ENCODE measurements at places on chromosomes 5 and 9.
A peak's percentile ranks its signal among the peaks of the same experiment; 100 is the strongest.

DNA sequence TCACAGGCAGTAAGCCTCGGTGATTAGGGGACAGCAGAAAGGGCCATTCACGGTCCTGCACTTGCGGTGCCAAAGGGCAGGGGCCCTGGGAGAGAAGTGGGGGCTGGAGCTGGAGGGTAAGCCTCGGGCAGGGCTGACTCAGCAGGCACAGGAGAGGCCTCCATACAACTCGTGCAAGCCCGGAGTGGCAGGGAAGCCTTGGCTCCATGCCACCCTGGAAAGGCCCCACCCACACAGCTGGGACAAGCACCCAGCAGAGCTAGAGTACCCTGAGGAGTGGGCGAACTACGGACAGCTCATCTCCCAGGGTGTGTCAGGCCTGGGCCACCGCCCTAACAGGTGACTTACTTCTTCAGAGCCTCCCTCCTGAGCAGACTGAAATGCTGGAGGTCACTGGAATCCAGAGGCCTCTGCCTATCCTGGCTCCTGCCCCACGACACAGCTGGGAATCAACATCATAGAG, 5.6 kb upstream of the CAMK2A start:
- no peak for DNase-seq

- DNase-seq, result no peak
Observed at GRCh38 chr5:135100431-135100830, 66.4 kb upstream of the PITX1 start.

DNA sequence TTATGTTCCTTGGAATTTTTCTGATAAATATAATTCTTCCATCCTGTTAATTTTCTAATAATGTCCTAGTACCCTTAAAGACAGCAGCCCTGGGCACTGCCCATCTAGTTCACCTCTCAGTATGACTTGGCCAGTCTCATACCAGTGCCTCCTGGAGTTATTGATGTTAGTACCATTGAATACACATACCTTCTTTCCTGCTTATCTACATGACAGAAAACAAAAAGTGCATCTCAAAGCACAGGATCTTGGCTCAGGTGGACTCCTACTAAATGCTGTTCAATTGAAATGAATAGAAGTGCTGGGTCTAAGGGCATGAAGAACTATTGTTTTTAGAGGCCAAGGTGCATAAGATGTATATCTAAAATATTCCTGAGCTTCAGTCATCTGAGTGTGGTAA, 669.7 kb downstream of the NR2F1-AS1 start:
- no peak for DNase-seq

- DNase-seq, result no peak
Observed at GRCh38 chr9:37446401-37446800, 18.8 kb downstream of the ZBTB5 start.

DNA sequence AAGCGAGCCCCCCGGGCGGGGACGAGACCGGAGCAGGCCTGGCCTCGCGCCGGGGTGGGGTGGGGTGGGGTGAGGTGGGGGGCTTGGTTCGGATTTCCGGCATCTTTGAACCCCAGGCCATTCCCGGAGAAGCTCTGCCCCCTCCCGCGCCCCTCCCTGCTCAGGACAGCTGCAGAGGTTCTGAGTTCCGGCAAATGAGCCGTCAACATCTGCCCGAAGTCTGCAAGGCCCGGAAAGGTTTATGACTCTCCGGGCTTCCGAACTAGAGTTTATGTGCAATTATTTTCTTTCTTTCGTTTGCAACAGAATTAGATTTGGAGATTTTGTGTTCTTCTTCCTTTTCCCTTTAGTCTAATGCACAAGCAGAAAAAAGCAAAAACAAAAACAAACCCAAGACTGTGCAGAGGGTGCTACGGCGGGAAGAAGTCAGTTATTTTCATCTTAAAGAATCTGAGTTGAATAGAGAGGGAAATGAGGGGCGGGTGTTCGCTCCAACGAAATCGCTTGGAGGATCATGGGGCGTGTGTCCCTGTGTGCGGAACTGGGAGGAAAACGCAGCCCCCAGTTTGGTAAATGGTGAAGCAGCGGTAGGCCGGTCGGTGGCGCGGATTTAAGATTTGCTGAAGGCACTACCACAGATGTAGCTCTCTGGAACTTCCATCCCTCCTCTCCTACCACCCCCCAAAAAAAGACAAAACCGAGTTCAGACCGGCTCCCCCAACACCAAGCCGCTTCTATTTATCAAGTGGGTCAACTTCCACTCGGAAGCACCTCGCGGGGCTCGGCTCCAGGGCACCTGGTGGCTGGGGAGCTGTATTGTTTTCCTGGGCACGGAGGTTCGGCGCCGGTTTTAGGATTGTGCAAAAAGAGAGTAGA, 4.8 kb downstream of the LHX2 start:
- no peak for DNase-seq

GRCh38 chr9:893115-893514, 51.6 kb downstream of the DMRT1 start:
- no peak for DNase-seq

DNA sequence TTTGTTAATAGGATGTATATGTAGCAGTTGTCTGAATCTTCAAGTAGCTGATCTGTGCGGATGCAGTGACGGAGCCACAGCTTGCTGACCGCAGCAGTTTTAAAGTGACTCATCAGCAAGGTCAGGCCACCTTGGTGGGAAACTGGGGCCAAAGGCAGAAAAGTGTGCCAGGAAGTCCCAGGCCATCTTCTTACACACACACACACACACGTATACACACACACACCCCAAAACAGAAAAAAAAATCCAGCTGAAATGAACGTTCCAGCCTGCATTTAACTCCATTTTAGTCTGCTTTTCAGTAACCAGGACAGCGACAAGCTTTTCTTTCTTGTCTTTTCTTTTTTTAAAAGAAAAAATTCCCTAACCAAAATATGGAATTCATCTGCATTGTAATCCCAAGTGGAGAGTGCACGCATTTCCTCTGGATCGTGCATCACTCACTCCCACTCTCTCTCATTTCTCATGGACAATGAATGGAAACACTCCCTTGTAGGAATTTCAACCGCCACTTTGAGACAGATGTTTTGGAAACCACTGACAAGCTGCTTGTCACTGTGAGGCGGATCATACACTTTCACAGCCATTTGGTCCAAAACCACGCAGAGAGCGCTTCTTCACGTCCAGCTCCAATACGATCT, 103.9 kb downstream of the LHFPL2 start:
- DNase-seq, result no peak

GRCh38 chr5:31680528-31680927, 41.6 kb downstream of the PDZD2 start:
- no peak for DNase-seq

DNA sequence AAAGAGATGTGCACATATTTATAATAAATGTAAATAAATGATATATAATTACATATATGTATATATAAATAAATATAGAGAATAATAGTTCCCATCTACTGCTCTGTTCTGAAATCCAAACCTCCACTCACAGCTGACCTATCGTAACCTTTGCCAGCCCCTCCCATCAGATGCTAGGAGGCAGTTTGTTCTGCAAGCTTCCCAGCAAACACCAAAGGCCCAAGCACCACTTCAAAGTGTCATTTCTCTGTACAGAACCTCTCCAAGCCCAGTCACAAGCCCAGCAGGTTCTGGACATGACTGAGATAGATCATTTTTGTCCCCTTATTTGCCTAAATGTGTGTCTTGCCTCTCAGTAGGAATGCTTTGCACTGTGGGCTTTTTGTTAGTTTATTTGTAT, 62.4 kb downstream of the MFAP3 start:
- DNase-seq, result no peak

- no peak for DNase-seq
Observed at GRCh38 chr5:83494087-83494620, 22.6 kb downstream of the VCAN start.

GRCh38 chr5:126210955-126211354, 212.3 kb upstream of the GRAMD2B start:
- no peak for DNase-seq

DNA sequence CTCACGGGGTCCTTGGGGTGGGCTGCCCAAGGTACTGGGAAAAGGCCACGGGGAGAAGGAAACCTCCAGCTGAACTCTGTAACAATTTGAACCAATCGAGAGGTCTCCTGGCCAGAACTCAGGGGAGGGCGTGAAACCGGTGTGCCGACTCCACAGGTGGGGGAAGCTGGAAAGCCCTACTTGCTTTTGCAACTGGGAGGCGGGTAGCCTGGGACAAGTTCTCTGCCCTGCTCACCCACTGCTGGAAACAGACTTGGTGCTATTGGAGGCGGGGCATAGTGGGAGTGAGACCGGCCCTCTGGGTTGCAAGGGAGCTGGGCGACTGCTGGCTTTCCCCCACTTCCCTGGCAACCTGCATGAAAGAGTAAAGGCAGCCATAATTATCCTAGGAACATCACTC, 73.2 kb upstream of the SLIT3 start:
- DNase-seq, result no peak

GRCh38 chr9:122860319-122861142, 32.1 kb upstream of the PDCL start:
- no peak for DNase-seq

DNA sequence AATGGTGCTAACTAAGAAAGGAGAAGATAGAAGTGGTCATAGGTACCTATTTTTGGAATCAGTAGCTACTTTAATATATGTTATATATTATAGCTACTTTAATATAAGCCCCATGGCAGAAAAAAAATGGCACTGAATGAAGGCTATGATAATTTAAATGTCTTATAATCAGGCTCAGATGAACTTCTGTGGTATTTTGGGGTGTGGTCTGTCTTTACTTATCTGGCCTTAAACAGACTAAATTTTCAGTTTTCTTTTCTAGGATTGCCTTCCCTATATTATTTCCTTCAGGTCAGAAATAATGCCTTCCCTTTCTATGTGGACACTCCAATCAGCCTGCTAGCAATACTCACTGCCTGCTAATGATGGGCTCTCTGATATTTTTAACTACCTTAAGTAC, 292.3 kb downstream of the SLF1 start:
- no peak for DNase-seq

- DNase-seq, result peak; percentile 60
Observed at GRCh38 chr9:134066913-134067851, 644 bp downstream of the BRD3 start.

GRCh38 chr9:99051406-99051805, 53.5 kb upstream of the TGFBR1 start:
- DNase-seq, result no peak

DNA sequence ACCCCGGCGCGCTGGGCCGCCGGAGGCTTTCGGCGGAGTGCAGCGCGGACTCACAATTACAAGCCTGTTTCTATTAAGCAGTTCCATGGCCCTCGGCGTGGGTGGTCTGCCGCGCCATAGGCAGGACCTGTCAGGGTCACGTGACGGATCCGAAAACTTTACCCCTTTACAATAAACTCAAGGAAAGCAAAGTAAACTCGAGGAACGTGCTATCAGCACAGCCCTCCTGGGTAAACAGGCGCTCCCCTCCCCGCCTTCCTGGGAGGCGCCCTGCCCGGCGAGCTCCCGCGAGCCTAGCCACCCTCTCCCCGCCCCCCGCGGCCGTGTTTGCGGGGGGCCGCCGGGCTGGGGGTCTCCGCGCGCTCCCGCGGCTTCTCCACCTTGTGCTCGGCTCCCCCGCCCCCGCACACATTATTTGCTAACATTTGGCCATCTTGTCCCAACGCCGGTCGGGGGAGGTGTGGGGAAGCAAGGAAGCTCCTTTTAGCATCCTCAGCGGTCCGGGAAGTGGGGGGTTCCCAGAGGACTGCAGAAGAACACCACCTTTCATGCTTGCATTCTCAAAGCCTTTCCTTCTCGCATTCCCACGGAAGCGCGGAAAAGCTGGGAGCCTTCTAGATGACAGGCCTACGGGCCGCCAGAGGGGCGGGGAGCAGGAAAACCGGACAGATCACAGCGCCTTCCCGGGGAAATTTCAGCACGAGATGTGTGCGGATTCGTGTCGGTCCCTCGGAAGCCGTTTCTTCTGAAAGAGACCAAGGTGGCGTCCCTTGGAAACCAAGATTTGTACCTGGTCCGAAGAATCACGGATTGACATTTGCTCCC, at the start of gene PTCH1:
Gene PTCH1, minus strand, starts transcription at position 238 of the 825 bp plus-strand sequence.
- peak; percentile 37 for DNase-seq

DNA sequence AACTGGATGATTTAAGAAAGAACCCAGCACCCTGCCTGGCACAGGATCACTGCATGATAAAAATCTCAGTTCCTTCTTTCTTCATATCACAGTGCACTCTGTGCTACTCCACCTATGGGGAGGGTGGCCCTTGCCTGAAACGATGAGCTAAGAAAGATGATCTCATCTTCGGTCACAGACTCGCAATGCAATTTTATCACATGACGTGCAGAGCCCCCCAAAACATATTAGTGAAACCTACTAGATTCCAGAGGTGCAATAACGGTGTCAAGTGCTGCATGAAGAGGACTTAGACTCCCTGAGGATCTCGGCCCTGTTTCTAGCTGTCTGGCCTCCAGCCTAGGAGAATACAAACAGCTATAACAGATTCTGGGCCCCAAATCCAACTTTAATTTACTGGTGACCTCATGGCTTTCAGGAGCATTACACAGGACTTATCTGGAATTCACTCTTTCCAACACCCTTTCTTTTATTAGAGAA, 104.0 kb downstream of the EBF1 start:
- no peak for DNase-seq

DNA sequence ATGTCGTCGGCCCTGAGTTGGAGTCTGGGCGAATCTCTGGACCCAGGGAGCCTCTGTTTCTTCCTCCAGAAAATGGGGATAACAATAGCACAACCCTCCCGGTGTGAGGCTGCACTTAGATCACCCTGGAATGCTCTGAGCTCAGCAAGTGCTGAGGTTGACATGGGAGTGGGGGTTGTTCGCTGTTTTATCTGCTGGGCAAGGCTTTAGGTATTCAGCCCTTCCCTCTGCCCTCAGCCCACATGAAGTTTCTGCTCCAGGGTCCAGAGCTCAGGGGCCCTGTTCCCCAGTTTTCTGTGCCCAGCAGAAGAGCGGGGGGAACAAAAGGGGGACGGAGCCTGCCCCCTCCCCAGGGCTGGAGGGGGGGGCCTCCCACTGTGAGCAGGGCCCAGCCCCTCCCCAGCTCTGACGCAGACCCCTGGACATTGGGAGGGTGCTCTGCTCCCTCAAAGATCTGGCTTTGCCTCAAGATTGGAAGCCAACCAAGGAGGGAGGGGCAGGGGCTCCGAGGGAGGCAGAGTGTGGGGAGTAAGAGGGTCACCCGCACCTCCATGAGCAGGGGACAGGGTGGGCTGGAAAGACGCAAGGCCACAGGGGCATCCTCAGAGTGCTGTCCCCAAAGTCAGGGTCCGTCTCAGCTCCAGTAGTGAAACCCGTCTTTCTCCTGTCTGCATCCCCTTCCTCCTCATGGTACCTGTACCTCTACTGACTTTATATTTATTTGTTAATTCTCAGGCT, 215.6 kb downstream of the C9orf50 start:
- no peak for DNase-seq

GRCh38 chr9:124007565-124008302, 3.8 kb upstream of the LHX2 start:
- no peak for DNase-seq

- no peak for DNase-seq
Observed at GRCh38 chr5:152689250-152689711, 284.2 kb upstream of the NMUR2 start.

DNA sequence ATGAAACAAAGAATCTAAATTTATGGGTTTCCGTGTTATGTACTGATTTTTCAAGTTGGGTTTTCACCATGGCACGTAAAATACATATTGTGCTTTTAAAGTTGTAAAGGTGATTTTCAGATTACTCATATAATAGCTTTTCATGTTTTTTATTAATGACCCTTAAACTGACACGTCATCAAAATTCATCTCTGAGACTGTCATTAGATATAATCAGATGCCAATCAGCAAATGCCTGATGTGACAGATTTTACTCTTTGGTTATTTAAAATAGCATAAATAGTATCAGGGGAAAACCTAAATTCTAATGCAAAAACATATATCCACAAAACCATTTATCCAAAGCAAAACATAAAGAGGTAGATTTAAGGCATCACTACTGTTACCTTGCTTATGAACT, 11.0 kb downstream of the RFX3 start:
- no peak for DNase-seq

All from CD4-positive, alpha-beta T cell treated with Interleukin-4 for 1 hour (primary cell).